ENCODE measurements at places on chromosomes 11 and 22.

DNA sequence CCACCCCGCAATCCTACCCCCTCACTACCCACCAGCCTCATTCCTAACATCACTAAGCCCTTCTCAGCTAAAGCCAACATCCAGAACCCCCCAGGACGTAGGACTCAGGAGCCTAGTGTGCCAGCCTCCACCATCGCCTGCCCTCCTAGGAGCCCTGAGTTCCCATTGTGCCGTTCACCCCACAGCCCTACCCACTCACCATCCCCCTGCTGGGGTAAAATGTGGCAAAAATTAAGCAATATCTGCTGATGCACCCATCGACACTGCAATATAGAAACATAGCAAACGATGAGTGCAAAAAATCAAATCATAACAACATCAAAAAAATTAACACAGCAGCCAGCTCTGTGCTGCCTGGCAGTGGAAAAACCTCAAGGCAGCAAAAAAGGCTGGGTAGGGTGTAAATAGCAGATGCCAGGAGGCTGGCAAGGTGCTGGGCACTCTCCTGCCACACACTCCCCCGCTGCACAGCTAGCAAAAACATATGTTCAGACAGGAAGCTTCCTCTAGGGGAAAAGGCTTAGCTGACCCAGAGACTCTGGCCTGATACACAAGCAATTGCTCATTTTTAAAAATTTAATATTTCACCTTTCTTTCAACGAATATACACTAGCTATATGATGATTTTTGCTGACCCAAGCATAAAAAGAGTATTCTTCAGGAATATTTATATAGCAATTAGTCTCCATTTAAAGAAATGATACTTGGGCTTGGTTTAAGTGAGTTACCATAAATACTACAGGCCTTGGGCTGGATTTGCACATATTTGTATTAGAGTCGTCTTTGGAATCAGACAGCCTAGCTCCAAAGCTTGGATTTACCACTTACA lies 33.8 kb downstream of the PRDM10 start:
- DNase-seq, result no peak

GRCh38 chr11:21656065-21656464 lies 536.8 kb upstream of the ANO5 start:
- no peak for DNase-seq

DNA sequence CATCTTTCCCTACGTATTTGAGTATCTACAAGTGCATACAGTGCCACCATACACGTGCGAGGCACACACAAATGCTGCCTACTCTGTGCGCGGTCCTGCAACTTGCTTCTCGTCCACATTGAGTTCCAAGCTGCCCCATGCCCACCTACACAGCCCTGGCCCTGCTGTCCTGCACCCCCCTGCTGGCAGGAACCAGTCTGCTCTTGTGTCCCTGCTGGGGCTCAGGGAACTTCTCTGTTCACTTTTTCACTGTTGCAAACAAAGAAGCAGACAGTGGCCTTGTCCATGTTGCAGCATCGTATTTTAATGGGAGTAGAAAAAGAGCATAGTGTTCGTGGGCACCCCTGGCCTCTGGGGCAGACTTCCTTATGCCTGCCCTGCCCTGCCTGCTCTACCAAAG lies 14.0 kb downstream of the CPT1A start:
- DNase-seq, result no peak

DNA sequence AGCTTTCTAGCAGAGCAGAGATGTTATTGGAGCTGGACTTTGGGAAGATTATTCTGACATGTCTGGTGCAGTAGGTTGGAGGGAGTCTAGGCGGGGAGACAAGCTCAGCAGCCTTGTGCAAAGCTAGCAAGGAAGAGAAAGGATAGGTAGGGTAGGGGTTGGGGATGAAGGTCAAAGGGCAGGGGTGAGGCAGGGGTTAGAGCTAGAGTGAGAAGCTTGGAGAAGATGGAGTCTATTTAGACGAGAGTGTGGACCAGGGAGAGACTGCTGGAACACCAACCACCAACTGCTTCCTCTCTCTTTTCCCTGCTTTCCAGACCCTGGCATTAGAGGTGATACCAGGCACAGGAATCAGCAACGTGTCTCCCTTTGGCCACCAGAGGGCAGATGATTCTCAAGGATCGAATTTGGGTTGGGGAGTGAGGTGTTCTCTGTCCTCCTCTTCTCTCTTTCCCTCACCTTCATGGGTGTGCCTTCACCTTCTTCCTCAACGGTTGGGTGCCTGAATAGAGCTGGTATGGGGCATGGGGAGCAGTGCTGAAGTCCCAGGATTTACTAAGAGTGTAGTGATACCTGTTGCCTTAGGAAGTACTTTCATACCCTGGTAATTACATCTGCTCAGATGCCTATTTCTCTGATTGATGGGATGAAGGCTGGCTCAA lies 1.8 kb upstream of the MARK2 start:
- DNase-seq, result peak; percentile 69

GRCh38 chr22:19745155-19746101 lies 15.2 kb upstream of the TBX1 start:
- DNase-seq, result no peak

- no peak for DNase-seq
Measured at GRCh38 chr22:38243007-38243765, 29.6 kb downstream of the TMEM184B start.

- no peak for DNase-seq
Measured at GRCh38 chr11:68658661-68659060, 25.7 kb upstream of the GAL start.

DNA sequence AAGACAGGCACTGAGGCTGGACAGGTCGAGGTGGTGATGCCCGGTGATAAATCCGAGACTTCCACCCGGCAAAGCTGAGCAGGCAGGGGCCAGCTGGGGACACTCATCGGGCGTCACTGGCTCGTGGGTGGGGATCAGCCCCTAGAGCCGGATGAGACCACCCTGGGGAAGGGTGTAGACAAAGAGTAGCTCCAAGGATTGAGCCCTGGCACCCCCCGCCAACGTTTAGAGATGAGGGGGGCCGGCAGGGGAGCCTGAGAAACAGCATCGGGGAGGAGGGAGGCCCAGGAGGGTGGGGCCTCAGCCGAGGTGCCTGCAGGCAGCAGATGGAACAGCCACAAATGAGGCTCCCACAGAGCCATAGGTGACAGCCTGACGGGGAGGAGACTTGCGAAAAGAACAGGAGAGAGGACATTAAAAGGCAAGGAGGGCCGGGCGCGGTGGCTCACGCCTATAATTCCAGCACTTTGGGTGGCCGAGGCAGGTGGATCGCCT lies 27.4 kb upstream of the CBX7 start:
- DNase-seq, result no peak

DNA sequence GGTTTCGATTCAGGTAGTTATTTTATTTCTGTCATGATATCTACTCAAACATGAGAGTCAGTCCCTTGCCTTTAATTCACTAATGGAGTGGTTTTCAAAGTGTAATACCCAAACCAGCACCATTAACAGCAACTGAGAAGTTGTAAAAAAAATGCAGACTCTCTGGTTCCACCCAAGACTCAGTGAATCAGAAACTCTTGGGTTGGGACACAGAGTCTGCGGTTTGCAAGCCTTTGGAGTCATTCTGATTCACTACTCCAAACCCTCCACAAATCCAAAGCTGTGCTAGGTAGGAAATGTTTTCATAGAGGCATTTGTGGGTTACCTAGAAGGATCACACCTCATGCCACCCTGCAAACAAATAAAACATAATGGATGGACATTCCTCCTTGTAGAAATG lies 340.1 kb downstream of the NTM start:
- DNase-seq, result peak; percentile 9

GRCh38 chr22:38873469-38874411 lies 1.7 kb upstream of the CBX6 start:
- no peak for DNase-seq

DNA sequence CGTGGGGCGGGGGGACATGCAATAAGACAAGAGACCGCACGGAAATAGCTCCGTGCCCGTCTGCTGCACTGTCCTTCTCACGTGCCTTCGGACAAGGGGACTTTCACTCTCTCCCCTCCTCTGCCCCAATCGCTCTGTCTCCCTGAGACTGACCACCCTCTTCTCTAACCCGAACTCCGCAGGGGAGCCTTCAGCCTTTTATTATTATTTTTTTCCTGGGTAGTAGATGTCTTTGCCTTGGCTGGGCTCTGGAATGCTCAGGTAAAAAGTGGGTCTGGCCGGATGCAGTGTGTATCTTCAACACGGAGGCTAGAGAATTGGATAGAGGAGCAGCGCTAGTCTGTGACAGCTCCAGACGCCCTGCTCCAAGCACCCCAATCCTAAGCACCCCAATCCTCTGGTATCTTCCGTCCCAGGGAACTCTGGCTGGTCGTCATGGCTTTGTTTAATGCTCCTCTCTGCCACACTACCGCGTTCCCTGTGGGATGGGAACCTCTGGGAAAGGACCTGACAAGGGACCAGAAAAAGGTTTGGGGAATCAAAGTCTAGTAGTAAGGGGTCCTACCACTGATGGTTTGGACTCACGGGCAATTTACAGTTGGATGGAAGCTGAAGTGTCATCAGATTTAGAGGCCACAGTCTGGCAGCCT lies 25.1 kb upstream of the ROBO3 start:
- DNase-seq, result no peak

- peak; percentile 50 for DNase-seq
Measured at GRCh38 chr11:27697679-27698275, 2.5 kb downstream of the BDNF start.

- no peak for DNase-seq
Measured at GRCh38 chr22:39470451-39471291, 13.9 kb downstream of the MGAT3 start.

- DNase-seq, result no peak
Measured at GRCh38 chr11:86230179-86230804, 14.3 kb upstream of the EED start.

- peak; percentile 38 for DNase-seq
Measured at GRCh38 chr11:88484873-88485621, 147.5 kb upstream of the CTSC start.

DNA sequence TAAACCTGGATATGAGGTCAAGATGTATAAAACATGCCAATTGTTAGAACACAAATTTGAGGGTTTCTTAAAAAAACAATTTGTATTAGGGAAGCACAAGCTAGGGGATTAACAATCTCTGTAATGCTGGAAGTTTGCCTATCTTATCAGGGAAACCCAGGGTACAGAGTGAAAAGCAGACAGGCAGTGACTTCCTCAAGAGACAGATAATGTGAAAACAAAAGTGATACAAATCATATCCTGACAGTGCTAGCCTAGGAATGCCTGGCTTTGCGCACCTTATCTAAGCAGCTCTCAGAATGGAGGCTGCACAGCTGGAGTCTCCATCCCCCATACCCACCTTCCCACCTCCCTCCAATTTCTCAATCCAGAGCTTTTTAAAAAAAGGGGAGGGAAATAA lies 22.5 kb upstream of the RBX1 start:
- DNase-seq, result no peak

GRCh38 chr11:19919050-19919561 lies 206.5 kb downstream of the NAV2 start:
- DNase-seq, result peak; percentile 99

DNA sequence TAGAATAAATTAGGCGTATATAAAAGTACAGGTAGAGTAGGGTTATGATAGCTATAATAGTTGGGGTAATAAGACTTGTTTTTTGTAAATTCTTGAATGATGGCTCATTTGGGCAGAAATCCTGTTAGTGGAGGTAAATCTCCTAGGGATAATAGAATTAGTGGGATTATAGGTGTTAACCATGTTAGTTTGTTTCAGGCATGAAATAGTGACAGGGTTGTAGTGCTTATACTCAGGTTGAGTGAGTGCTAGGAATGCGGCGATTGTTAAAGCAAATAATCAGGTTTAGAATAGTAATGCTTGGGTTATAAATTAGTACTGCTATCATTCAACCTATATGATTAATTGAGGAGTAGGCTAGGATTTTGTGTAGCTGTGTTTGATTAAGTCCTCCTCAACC lies 297.1 kb downstream of the DYNC2H1 start:
- no peak for DNase-seq

DNA sequence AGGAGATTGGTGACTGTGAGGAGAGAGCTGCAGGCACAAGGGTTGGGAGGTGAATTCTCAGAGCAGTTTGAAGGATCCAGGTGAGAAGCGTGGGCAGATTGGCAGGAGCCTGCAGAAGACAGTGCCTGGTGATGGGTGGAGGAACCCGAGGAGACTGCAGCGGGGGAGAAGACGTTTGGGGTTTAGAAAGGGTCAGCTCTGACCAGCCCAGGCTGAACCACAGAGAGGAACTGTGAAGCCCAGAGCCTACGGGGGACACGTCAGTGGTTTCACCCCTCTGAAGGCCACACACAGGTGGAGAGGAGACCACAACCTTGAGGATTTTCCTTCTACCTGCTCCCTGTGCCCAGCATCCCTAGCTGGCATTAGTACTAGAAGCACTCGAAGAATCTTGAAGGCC lies 154.8 kb upstream of the TBCEL start:
- no peak for DNase-seq

DNA sequence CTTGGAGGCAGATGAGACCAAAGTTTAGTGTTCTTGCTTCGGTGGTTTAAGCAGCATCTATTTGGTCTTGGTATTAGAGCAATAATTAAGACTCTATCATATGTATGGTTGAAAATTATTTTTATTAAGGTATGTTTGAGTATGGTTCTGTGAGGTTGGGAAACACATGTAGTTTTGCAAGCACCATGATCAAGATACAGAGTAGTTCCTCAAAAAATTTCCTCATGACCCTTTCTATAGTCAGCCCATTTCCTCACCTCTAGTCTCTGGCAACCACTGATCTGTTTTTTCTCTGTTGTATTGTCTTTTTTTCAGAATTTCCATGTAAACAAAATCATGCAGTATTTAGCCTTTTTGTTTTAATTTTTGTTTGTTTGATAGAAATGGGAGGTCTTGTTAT lies 18.4 kb downstream of the MTMR3 start:
- DNase-seq, result no peak

GRCh38 chr11:114158886-114159285 lies 99.4 kb downstream of the ZBTB16 start:
- DNase-seq, result peak; percentile 68

- DNase-seq, result no peak
Measured at GRCh38 chr11:23859087-23859486, 637.8 kb upstream of the LUZP2 start.

DNA sequence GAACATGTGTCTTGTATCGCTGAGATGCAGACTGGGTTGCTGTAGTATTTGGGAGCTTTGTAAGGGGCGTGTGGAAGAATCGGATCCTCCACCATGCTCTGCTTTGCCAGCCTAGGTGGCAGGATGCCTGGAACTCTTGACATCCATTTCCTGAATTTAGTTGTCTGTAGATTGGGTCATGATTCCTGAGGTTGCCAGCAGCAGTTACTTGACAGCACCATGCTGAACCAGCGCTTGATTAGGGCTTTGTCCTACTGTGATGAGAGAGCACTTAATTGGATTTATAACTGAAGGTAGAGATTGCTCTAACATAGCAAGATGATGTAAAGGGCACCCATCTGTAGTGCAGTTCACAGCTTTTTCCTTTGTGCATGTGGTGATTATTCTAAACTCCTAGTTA lies 75.6 kb upstream of the HORMAD2 start:
- no peak for DNase-seq

DNA sequence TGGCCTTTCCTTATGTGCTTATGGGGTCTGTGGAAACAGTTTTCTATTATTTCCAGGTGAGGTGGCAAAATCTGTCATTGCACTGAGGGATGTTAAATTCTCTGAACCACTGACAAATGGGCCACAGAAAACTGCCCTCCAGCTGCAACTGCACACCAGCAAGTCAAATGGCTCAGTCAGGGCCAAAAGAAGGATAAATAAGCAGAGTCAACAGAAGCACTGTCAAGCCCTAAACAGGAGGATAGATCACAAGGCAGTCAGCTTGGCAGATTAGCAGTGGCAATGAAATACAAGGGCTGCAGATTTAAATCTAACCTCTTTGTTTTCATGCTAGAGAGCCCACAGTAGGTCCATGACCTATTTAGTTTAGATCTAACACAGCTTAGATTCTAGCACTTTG lies 435.6 kb downstream of the ETS1 start:
- no peak for DNase-seq

GRCh38 chr22:17818180-17818579 lies 43.9 kb upstream of the BID start:
- no peak for DNase-seq

Data from fibroblast of skin of right biceps (primary cell).